Cortex of kidney (tissue), 1 donor: ENCODE measurements at places on chromosomes 2 and 18.

DNA sequence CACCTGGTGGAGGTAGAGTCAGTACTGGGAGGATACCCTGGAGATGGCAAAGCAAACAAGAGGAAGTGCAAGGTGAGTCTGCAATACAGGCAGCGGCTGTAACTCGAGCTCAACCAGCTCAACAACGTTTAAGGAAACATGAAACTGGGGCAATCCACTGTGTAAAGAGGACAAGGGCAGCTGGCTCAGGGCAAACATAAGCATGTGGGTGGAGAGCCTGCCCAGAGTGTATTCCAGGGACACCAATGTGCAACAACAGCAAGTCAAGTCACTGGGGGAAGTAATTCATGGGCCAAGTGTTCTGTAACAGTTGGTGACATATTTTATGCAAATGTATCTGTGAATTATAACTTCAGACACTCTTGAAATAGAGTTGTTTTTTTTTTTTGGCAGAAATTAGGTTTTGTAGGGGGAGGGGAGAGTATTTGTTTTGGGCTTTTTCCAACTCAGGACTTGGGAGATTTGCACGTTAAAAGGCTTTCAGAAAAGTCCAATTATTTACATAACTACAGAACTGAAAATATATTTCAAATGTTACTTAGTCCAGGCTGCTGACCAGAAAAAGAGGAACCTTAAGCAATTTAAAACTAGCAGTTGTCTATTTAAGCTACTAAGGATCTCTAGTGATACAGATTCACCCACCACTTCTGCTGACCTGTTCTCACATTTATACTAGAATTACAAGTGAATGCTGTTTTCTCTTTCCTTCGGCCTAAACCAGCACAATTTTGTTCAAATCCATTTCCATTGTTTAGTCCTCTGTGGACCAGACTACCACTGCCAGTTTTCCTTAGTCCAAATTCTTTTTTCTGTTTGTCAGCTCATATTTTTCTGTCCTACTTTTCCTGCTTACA, 18.6 kb downstream of the NRXN1 start:
- no peak for DNase-seq

GRCh38 chr18:65750389-65751154, at the start of gene CDH7:
CDH7 (plus strand) TSS chr18:65751012; CDS start chr18:65762843, 11,831 bp downstream.
- no peak for DNase-seq

DNA sequence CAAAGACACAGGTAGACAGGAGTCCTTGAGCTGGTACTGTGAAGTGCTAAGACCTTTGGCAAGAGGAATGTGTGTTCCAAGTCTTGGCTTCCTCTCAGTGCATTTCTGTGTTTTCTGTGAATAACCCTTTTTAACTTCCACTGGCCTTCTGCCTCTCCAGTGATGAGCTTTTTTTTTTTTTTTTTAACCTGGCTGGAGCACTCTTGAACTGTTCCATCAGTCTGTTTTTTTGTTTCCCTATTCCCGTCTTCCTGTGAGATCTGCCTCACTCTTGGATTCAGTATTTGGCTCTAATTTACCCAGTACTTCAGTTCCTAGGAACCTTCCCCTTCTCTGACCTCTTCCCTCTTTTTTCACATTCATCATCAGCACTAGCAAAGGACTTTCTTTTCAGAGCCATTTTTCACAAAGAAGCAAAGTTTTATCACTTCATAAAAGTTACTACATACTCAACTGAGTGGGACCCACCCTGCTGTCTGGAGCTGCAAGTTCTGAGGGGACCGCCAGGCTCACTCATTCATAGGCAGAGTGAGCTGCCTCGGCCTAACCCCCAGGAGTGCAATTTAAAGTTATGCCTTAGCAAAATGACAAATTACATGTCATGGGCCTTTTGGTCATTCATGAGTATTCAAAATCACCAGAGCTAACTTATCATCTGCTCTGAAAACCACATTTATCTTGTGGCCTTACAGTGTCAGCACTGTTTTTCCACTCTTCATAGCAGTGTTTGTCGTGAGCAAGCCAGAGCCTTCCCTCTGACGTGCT, 126.9 kb upstream of the DAPL1 start:
- no peak for DNase-seq

DNA sequence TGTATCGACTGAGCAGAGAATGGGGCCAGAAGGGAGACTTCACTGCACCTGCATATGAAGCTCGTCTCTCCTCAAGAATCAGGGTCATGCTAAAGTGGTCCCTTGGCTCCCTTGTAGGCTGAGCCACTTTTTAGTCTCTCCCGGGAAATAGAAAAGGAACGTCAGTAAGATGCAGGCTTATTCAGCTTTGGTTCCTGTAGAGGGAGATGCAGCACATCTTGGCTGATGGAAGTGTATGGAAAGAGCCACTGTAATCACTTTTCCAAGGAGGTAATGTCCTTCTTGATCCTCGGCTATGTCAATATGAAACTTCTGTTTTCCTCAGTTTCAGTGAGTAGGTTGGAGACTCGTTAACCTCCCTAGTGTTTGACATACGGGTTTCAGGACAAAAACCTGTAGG, 235.2 kb downstream of the GCA start:
- DNase-seq: no peak

DNA sequence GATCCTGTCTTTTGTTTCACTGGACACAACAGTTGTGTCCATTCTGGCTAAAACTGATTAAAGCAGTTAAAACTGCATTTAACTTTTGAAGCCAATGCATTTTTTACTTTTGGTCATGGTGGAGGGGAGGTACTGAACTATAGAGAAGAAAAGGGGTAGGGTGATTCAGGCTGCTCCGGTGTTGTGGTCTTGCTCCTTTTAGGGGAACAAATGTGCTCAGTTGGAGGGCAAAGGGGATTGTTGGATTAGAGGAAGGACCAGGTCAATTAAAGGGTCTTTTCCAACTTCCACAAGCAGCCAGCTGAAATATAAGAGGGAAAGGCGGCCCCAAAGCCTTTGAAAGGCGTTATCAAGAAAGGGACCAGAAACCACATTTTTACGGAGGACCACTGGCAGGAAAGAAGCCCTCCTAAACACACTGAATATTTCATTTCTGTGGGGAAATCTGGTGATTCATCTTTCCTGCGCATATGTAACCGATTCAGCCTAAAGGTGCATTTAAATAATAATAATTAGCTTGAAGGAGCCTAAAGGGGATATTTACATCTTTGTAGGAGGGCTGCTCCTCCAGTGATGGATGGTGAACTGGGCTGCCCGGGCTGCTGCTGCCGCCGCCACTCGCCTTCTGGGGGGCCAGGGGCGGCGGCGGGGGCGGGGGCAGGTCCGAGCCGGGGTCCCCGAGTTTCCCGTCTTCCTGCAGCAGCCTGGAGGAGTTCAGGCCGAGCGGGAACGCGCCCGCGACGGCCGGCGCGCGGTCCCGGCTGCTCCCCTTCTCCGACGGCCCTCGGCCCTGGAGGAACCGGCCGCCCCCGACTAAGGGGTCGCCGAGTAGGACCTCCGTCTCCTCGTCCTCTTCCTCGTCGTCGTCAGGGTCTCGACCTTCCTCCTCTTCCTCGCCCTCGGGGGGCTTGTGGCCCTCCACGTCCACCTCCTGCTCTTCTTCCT, 5.2 kb downstream of the SKOR2 start:
- no peak for DNase-seq

- DNase-seq: no peak
Measured at GRCh38 chr2:235215248-235215647, 263.4 kb downstream of the SH3BP4 start.

GRCh38 chr18:24704946-24705630, 244.7 kb downstream of the HRH4 start:
- DNase-seq: no peak

GRCh38 chr2:27126252-27126710, 2.7 kb downstream of the ABHD1 start:
- no peak for DNase-seq

- no peak for DNase-seq
Measured at GRCh38 chr2:190810981-190811587, 69.5 kb upstream of the GLS start.

DNA sequence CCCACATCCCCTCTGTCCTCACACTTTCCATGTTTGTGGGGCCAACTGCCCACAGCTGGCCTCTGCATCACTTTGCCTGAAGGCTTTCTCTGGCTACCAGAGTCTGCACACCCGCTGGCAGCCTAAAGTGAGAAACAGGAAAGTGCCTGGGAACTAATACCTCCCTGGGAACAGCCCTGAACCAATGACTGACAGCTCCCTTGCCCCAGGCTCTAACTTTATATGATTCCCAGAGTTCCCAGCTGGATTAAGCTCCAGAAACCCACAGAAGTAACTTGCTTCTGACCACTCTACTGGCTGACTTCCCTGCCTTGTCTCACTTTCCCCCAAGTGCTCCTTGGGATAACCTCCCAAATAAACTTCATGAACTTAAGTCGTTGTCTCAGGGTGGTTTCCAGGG, 159.6 kb upstream of the LMAN1 start:
- no peak for DNase-seq
